ENCODE measurements at places on chromosomes 16 and 17.
A peak's percentile ranks its signal among the peaks of the same experiment; 100 is the strongest.

DNA sequence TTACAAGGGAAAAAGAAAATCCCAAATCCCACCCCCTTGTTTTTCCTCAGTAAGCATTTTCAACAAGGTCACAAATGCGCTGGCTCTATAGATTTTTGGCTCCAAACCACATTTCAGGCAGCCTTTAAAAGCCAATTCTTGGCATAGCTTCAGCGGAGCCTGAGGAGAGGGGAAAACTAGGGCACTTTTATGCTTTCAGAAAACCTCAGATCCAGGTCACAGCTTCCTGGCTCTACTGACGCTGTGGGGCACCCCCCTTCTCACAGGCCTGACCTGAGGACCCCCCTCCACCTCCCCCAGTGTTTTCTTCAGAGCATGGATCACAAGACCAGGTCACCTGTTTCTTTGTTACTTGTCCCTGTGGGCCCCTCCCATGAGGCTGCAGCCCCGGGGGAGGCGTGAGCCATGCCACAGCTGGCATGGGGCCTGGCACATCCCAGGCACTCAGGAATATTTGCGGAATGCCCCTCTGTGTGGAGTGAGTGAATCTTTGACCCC, 30.1 kb upstream of the MTSS2 start:
- peak; percentile 64 for DNase-seq

DNA sequence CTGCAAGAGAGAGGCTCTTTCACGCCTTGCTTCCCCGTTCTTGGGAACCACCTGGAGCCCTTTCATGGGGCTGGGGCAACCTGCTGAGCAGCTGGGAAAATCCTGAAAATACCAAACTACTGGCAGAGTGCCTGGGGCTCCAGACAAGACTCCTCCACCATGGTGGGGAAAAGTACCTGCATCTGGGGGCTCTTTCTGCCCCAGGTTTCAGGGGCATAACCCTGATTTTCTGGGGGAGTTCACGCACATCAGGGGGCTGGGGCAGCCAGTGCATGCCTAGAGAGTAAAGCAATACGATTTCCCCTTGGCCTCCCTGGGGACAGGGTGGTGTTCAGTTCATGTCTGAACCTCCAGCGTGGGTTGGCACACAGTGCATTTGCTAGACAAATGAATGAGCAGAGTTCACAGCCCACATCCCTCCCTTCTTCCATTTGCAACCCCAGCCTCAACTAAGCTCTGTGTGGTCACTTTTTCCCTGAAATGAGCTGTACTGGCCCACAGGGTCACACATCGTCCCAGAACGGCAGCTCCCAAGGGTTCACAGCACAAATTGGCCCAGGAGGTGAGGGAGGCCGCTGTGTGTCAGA, 5.2 kb upstream of the CDC42EP4 start:
- DNase-seq: no peak

GRCh38 chr16:59754854-59755253, 1020.7 kb upstream of the GOT2 start:
- no peak for DNase-seq

- DNase-seq: peak; percentile 88
These were observed at the start of gene ZNF205 for GRCh38 chr16:3112058-3112880. Gene ZNF205 (plus strand): TSS chr16:3112586. CDS start chr16:3113431, 845 bp downstream.

DNA sequence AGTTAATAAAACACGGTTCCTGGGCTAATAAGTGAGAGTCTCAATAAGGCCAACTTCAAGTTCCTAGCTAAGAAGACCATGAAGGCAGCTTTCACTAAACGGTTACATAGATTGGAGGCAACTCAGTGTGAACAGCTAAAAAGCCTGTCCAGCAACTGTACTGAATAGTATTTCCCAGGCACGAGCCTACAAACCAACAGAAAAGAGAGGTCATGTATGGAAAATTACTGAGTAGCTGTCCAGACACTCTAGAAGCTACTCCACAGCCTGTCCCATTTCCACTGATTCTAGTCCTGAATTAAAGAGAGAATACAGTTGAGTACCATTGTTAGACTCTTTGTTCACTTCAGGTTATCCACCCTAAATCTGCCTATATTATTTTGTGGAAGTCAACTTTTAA, 36.5 kb upstream of the C17orf78 start:
- DNase-seq: no peak

DNA sequence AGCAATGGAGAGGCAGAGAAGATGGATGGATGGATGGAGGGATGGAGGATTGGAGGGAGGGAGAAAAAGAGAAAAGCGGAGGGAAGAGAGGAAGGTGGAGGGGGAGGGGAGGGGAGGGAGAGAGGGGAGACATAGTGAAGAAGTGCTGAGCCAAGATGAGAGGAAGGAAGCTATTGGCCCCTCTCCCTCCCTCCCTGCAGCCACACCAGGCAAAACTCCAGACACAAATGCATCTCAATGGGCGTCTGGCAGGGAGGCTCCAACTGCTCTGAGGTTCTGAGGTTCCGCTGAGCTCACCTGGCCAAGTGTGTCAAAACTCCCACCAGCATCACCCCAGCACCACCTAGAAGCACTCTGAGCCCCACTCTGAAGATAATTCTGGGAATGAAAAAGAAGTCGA, 26.9 kb upstream of the PHB1 start:
- DNase-seq: no peak

- DNase-seq: no peak
These were observed 87.2 kb upstream of the CACNG5 start for GRCh38 chr17:66747578-66748275.

GRCh38 chr16:56765949-56766348, 36.0 kb downstream of the NUP93 start:
- DNase-seq: no peak

GRCh38 chr17:55495239-55495638, 16.0 kb downstream of the SMIM36 start:
- no peak for DNase-seq
